NCI-H1930 (cell line): ENCODE measurements at places on chromosomes 7 and 10.

GRCh38 chr7:38309555-38309954 lies 36.1 kb upstream of the TARP start:
- DNase-seq: no peak

DNA sequence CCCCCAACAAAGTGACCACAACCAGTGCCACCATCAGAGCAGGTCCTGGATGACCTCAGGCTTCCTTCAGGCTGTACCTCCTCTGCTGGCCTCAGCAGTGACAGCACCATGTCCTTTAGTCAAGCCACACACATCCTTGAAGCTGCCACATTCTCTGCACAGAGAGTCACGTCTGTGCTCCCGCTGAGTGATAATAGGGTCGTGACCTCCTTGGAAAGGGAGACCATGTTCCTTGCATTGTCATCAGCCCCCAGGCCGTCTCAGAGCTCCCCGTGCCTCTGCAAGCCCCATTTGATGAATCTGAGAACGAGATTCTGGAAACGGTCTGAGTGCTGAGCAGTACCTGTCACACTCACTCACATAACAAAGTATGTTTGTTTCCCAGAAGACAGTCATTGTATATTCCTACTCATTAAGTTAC lies 106.5 kb upstream of the PRR15 start:
- DNase-seq: no peak

DNA sequence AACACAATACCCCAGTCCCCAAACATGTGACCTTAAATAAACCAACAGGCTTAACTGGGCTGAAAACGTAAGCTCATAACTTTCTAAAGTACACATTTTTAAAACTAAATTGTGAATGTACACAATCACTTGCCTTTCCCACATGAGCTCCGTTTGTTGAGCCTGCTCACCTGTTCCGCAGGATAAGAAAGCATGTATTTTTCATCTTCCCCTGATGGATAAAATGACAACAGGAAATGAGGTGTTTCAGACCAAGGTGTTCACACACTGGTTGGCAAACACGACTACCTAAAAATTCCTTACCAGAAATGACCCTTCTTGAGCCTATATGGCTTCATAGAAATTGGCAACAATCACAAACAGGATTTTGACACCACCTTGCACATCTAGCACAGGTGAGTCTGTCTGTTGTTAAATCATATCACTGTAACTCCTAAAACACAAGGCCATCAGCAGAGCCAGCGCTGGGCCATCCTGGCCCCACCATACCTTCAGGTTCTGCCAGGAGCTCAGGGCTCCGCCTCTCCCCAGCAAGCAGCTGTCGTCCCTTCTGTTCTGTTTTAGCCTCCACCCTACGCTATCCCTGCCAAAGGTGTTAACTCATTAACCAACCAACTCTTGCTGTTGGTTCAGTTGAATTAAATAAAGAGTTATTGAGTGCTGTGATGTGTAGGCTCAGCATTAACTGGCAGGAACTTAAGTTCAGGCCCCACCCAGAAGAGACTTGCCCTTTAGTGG lies 73.6 kb upstream of the RNF32 start:
- no peak for DNase-seq

DNA sequence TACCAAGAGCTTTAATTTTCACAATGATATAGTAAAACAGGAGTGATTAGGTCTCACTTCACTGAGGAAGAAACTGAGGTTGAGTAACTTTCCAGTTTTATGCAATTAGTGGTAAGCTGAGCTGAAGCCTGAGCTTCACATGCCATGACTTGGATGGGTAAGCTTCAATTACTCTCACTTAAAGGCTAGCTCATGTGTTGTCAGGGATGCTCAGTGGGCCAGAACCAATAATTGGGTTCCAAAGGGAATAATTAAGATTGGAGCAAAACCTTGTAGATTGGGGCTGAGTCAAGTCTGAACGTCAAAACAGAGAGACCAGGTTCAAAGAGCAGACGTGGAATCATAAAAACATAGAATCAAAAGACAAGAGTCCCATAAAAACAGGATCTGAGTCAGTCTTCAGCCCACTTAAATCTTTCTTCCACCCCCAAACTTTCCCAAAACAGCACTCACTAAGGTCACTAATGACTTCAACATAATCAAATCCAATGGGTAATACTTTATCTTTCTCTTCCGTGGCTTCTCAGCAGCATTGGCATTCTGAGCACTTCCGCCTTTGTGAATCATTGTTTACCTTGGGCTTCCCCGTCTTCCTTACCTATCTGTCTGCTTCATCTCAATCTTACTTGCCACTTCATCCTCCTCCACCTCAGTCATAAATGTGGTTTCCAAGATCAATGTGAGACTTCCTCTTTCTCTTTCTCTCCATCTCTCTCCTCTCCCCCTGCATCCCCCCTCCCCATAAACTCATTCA lies 23.0 kb upstream of the EGFR start:
- DNase-seq: no peak

DNA sequence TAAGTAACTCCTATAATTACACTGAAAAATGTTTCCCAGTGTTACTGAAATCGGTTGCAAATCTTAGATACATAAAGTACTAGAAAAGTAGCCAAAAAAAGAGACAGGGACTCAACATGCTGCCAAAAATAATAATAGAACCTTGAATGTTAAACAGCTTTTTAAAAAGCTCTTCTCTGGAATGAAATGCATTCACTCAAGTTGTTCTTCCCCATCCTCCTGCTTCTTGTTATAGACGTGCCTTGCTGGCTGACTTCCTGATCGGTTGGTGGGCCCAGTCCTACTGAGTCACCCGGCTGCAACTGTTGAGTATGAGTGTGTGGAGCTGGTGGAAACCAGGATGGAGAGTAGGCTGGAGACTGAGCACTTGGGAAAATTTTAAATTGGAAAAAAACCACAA lies 30.6 kb upstream of the RAPGEF5 start:
- DNase-seq: no peak

- DNase-seq: no peak
Observed at GRCh38 chr10:84294766-84295447, 33.5 kb upstream of the CCSER2 start.

- no peak for DNase-seq
Observed at GRCh38 chr10:50398823-50399222, 147.5 kb upstream of the ASAH2 start.

DNA sequence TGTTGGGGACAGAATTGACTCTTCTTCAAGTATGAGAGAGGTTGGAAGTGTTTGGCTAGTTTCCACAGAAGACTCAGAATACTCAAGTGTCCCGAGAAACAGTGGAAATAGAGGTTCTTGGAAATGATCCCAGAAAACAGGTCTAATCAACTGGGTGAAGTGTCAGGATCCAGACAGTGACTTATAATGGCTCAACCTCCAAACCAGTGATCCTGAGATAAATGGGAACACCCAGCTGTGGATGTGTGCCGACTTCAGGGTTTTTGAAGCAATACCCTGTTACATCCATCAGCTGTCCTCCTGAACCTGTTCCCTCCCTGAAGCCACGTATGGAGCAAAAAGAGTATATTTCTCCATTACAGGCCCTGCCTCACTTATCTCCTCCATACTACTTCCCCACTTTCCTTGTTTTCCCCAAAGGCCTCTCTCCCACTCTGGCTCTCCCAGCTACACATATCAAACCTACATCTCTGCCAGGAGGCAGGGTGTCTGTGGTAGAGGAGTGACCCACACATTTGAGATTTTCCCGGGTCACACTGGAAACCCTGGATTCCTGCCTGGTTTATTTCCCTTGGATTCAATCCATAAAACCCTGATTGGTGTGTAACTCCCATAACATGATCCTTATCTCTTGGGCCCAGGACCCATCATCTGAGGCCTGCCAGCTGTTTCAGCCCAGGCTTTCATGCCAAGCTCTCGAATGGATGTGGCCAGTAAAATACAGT lies 17.6 kb upstream of the ELOVL3 start:
- no peak for DNase-seq
